Hematopoietic multipotent progenitor cell treated with erythropoietin and hydrocortisone succinate and interleukin-3 and kit ligand, for 17 days (in vitro differentiated cells): ENCODE measurements at places on chromosomes 6 and 20.

GRCh38 chr6:142694054-142694453, 250.9 kb downstream of the HIVEP2 start:
- no peak for DNase-seq

DNA sequence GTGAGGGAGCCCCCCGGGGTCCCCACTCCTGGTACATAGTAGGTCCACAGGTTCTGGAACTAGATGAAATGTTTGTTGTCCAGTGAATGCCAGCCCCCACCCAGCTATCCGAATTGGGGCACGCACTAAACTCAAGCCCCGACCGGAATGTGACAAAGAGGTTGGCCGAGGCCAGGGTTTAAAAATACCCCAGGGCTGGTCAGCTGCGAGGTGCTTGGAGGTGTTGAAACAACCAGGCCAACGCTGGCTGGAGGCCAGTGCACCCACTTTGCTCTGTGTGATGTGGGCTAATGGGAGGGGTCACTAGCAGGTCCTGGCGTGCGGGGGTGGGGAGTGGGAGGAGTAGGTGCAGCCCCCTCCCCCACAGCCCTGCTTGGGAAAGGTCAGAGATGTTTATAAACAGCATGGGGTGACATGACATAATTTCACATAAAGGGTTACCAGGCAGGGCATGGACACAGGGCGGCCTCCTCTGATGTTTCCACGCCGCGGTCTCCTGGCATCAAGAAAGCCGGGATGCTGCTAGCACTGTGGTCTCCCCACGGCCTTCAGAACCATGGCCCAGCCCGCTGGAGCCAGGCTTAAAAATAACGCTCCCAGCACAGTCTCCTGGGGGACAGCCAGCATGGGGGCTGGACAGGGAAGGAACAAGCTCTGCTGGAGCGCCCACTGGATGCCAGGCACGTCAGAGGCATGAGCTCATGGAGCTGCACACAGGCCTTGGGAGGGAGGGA, 111.2 kb upstream of the PTPN1 start:
- DNase-seq, result no peak

DNA sequence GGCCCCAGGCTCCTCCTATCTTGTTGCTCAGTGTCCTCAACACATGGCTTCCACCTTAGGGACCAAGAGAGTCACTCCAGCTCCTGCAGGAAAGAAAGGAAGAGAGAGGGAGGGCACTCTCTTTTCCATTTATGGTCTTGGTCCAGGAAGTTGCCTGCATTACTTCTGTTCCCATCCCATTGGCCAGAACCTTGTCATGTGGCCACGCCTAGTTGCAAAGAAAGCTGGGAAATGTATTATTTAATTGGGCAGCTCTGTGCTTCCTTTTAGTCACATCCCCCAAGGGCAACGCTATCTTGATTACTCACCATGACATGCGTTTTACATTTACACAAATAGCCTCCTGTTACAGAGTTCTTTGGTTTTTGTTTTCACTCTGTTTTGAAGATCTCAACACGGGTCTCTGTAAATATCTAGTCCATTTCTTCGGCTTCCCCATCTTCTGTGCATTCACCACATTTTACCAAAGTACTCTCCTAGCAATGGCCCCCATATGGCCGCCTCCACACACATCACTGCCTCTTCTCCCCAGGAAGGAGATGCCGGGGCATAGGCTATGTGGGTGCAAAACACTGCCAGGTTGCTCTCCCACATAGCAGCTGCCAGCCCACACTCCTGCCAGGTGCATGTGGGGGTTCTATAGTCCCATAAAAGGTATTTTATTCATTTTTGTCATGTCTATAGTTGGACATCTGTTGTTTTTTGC, 35.7 kb upstream of the ZMYND8 start:
- DNase-seq, result peak; percentile 85

GRCh38 chr6:87756858-87757257, 54.8 kb upstream of the AKIRIN2 start:
- no peak for DNase-seq

DNA sequence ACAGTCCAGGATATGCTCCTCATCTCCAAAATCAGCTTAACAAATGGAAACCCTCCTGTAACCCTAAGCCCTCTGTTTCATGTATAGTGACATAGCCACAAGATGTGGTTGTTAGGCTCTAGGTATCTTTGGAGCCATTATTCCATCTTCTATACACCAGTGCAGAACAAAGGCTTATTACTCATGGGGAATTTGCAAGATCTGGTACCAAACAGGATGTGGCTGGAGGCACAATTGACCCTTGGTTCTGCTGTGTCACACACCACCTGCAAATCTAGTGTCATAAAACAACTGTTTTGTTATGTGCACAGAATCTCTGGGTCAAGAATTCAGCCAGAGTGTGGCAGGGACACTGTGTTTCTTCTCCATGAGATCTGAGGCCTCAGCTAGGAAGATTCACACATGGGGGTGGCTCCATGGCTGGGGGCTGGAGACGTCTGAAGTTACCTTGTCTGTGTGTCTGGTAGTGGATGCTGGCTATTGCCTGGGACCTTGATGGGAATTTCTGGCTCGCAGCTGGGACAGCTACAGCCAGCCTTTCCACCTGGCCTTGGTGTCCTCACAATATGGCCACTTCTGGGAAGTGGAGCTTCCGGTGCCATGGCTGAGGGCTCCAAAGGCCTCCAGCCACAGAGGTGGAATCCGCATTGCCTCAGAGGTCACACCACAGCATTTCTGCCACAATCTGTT, 369.9 kb downstream of the CDH26 start:
- DNase-seq, result no peak

- DNase-seq, result no peak
Measured at GRCh38 chr6:137493218-137494038, 766 bp downstream of the OLIG3 start.
